Stimulated activated CD8-positive, alpha-beta memory T cell treated with anti-CD3 and anti-CD28 coated beads, Interleukin-2, amount 100 ng/mL, for 1 hour (primary cell): ENCODE measurements at places on chromosomes 3 and 15.

DNA sequence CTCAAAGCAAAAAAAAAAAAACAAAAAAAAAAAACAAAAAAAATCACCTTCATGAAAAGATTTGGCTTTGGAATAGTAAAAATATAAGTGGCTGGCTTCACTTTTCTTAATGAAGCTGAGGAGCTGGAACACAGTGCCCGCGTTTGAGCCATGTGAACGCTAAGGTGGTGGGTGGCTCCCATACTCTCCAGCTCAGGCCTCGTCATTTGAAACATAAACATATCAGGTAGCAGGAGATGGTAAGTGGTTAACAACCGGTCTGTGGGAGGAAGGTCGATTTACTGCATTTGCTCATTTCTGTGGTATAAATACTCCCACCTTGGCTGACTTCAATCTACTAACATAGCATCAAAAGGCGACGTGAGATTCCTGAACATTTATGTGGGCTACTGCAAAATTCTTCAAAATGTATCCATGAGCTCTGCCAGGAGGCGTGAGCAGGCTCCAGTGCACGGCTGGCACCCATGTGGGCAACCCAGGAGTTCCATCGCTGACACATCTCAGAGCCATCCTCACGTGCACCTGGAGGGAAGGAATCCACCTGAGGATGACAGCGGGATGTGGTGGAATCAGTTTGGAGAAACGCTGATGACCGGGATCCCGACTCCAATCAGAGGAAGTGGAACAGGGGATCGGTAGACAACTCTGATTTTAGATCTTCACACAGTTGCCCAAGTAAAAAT is 157.6 kb downstream of the ATP10A start:
- DNase-seq, result no peak

GRCh38 chr3:143677430-143677829 is 170.8 kb downstream of the SLC9A9 start:
- no peak for DNase-seq

- no peak for DNase-seq
Observed at GRCh38 chr3:115808816-115809215, 185.5 kb downstream of the GAP43 start.

GRCh38 chr3:124605781-124606579 is 124.3 kb upstream of the UMPS start:
- DNase-seq, result no peak

- DNase-seq, result no peak
Observed at GRCh38 chr15:42048080-42048820, 27.4 kb upstream of the PLA2G4E start.

GRCh38 chr3:15771444-15771843 is 26.3 kb downstream of the ANKRD28 start:
- no peak for DNase-seq

DNA sequence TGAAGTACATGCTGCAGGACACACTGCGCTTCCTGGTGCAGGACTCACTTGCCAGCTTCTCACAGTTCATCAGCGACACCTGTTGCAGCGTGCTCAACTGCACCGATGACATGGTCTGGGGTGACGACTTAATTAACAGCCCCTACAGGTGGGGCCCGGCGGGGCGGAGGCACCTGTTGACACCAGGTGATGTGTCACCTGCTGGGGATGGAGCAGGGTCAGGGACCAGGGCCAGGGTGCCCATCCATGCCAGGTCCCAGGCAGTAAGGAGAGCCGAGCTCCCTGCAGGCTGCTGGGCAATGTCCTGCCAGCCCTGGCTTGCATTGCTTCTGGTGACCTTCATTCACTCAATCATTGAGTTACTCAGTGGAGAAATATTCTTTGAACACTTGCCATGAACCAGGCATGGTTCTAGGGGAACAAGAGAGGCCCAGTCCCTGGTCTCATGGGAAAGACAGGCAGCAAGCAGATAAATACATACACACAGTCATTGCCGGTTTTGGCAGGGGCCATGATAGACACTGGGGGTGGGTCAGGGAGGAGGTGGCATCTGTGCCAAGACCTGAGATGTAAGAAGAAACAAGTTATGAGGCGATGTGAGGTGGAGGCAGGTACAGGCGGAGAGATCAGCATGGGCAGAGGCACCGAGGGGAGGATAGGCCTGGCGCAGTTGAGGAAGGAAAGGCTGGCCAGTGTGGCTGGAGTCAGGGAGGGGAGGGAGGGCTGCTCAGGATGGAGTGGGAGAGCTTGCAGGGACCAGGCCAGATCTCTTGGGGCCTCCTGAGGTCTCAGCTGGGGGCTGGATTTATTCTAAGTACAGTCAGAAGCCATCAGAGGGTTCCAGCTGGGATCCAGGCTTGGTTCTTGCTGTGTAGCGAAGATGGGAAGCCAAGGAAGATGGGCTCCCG is 30.8 kb downstream of the DNAH1 start:
- DNase-seq, result no peak

DNA sequence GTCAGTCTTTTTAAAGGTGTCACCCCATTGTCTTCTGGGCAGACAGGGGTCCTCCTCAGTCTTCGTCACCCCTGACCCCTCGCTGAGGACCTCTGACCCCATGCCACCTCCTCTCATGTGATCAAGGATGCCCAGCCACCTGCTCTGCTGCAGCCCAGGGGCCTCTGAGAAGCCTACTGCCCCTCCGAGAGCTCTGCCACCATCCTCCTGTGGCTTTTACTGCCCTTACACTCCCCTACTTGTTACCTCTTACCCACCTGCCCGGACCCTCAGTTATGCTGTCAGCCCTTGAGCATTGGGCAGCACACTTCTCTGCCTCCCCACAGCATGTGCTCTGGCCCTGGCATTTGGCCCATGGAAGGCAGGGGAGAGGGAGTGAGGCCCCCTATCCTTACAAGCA is 123.2 kb downstream of the LRRK1 start:
- no peak for DNase-seq

DNA sequence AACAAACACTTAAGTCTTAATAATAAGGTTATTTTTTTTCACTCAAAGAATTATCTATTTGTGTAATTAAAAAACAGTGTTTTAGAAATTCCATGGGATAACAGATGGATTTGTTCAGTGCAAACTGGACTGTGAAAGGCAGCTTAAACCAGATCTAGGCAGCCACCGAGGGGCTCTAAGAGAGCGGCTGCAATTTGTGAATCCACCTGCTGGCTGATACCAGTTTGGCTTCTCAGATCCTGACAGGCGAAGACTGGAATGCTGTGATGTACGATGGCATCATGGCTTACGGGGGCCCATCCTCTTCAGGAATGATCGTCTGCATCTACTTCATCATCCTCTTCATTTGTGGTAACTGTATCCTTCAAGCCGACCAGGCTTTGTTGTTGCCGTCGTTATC is 119.6 kb downstream of the CHDH start:
- DNase-seq, result no peak

GRCh38 chr15:25439369-25439836 is 579 bp upstream of the UBE3A start:
- DNase-seq, result no peak

- no peak for DNase-seq
Observed at GRCh38 chr3:150074697-150075416, 104.2 kb upstream of the PFN2 start.

GRCh38 chr3:106768941-106769480 is 608.2 kb upstream of the CCDC54 start:
- DNase-seq, result no peak

DNA sequence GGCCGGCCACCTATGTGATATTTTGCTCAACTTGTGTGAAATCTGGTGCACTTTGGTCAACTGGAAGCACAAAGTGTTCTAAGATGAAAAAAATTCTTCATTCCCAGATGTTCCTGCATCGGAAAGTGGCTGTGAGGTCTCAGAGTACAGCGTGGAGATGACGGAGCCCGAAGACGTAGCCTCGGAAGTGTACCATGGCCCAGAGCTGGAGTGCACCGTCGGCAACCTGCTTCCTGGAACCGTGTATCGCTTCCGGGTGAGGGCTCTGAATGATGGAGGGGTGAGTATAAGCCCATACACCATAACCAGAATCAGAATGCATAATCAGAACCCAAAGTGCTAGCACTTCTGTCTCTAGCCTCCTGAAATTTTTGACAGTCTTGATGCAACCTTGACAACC is 104.3 kb downstream of the GHSR start:
- no peak for DNase-seq

- peak; percentile 47 for DNase-seq
Observed at GRCh38 chr3:52446631-52447511, 2.0 kb upstream of the SEMA3G start.

- no peak for DNase-seq
Observed at GRCh38 chr3:68666429-68667136, 265.8 kb downstream of the TAFA4 start.

- no peak for DNase-seq
Observed at GRCh38 chr3:34067536-34068051, 269.2 kb downstream of the PDCD6IP start.

DNA sequence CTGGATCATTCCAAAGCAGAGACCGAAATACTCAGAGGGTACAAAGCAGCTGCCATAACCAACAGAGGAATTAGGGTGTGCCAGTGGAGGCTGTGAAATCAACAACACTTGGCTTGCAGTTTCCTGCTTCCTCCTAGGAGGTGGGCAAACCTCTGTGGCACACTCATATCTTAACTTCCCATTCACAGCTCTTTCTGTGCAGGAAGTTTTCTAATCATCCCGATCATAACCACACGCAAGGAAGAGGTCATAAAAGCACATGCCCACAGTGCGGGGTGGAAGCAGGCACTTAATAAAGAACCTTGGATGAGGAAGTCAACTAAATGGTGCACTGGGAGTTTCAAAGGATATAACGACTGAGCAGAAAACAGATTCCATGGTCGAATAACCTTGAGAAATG is 5.1 kb downstream of the SCAMP2 start:
- DNase-seq, result no peak

- DNase-seq, result no peak
Observed at GRCh38 chr15:52925130-52925529, 135.0 kb upstream of the ONECUT1 start.

GRCh38 chr15:40789119-40789518 is 17.8 kb upstream of the ZFYVE19 start:
- no peak for DNase-seq

- no peak for DNase-seq
Observed at GRCh38 chr15:70275461-70276138, 177.9 kb upstream of the TLE3 start.

DNA sequence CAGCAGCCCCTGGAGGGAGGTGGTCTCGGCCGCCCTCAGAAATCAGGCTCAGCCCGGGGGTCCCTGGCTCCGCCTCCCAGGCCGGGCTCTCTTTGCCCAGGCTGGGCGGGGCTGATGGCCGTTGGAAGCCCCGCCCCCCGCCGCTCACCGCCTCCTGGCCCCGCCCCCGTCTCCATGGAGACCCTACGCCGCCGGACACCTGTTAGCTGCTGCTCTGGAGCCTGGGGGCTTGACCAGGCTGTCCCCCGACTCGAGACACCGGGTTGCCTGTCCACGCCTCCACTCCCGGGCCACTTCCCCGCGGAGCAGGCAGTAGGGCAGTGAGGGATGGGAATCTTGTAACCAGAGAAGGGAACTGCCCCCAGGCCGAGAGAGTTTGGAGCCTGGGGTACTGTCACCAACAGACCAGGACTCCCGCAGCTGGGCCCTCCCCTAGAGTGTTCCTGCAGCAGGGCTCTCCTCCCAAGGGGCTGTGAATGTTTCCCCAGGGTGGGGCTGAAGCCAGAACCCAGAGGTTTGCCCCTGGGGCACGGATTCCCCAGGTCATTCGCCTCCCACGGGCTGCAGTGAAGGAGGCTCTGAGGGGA is 27.8 kb upstream of the RPL32 start:
- no peak for DNase-seq

DNA sequence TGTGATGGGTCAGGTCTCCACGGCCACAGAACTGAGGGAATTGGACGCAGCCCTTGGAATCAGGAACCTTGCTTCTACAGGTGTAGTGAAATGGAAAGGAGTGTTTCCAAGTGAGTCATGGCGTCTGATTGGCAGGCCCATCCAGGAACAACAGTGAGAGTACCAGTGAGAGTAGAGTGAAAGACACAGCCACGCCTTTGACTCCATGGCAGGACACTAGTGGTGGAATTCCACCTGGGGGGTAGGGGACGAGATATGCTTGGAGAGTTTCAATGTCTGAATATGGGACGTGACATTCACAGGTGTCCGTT is 3.0 kb upstream of the SLC28A1 start:
- DNase-seq, result no peak

GRCh38 chr3:14150078-14150477 is 25.2 kb downstream of the TMEM43 start:
- no peak for DNase-seq

GRCh38 chr3:123406598-123406997 is 42.3 kb downstream of the ADCY5 start:
- no peak for DNase-seq

DNA sequence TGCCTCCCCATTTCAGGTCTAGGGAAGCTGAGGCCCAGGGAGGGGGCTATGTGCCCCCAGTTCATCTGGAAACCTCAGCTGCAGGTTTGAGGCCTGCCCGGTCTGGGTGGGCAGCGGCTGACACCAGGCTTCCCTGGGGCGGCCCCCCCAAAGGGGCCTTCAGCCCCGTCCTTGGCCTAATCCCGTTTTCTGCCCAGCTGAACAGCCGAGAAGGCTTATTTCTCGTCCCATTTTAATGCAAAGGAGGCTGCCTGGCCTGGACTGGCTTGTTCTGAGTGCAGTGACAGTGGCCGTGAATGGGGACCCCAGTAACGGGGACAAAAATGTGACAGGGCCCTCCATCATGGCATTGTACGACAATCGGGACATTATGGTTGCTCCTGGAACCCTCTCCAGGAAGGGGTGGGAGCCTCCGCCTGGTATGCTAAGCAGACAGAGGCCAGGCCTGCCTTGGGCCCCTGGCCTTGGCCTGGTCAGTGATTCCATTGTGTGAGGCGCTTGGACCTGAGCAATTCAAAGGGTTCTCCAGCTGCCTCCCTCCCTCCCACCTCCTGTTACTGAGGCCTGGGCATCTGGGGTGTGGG is 93.9 kb downstream of the WNT7A start:
- DNase-seq, result no peak

DNA sequence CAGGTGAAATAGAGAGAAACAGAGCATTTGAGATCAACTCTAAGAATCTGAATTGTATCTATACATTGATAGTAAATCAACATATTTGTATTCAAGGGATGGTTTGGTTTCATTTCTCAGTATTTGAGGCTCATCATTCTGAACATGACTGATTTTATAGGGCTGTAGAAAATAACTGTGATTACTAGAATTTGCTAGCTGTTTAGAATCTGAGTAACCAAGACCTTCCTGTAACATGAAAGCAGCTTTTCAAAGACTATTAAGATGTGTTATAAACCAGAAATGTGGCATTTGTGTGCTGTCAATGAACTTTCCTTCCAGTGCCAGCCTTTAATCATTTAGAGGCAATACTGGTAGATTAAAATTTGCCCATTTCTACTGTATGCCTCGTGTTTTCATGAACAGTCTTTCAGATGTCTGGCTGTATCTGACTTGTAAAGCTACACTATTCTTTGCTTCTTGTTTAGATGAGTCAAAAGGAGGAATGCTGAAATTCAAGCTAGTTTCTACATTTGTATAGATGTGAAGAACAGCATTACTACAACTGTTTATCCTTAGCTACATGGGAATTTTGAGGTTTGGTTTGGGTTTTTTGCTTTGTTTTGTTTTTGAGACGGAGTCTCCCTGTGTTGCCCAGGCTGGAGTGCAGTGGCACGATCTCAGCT is 137.3 kb upstream of the BHLHE40 start:
- DNase-seq, result no peak
